Retinal pigment epithelial cell (primary cell): ENCODE measurements at places on chromosomes 7 and 10.

GRCh38 chr7:41096917-41097316, 606.0 kb downstream of the INHBA start:
- DNase-seq = no peak

DNA sequence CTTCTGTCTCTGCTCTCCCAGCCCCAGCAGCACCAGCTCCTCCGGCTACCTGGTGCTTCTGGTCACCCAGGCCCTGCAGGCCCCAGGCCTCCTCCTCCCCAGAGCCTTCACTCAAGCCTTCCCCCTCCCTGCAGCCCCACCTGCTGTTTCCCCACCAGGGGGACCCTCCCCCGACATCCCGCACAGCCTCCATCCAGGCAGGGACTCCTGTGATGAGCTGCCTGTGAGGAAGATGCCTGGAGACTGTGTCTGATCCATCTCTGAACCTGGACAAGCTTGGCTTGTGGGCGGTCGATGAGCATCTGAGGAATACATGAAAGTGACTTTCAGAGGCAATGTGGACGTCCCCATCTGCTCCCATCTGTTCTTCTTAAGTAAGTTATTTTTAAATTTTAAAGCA, 45.0 kb downstream of the RAMP3 start:
- DNase-seq = no peak

- no peak for DNase-seq
Measured at GRCh38 chr7:47239034-47239433, 342.9 kb downstream of the TNS3 start.

DNA sequence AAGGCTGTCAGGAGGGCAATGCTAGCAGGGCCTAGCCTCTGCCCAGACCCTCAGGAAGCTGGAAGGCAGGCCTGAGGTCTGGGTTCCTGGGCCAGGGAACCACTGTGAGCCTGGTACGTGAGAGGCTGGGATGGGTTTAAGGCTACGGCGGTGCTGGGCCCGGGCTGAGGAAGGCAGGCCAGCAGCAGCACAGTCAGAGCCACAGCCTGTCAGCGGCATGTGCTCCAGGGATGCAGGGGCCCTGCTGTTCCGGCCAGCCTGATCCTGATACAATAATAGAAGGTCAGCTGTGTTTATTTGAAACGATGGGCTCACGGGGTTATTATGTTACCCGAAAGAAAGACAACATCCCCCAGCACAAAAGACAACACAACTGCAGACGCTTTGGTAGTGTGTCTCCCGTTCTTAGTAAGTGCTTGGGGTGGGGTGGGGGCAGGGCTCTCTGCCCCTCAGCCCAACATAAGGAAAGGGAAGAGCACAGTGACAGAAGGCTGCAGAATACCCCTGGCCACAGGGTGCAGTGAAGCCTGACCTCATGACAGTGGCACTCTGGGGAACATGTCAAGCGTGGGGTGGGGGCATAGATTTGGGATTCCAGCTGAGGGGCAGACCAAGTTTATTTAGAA, 95.0 kb downstream of the COL13A1 start:
- no peak for DNase-seq

GRCh38 chr10:126806991-126807702, 98.1 kb upstream of the DOCK1 start:
- DNase-seq = no peak

- DNase-seq = no peak
Measured at GRCh38 chr7:25037325-25037724, 57.3 kb upstream of the OSBPL3 start.

- no peak for DNase-seq
Measured at GRCh38 chr7:92648067-92648466, 57.9 kb upstream of the FAM133B start.

- no peak for DNase-seq
Measured at GRCh38 chr7:63040966-63041610, 957.6 kb upstream of the ZNF722 start.

- DNase-seq = no peak
Measured at GRCh38 chr7:18540396-18540795, 44.8 kb downstream of the HDAC9 start.

GRCh38 chr7:65287023-65287422, 86.6 kb upstream of the ZNF92 start:
- no peak for DNase-seq

- no peak for DNase-seq
Measured at GRCh38 chr10:37739181-37739580, 118.2 kb downstream of the ZNF248 start.

DNA sequence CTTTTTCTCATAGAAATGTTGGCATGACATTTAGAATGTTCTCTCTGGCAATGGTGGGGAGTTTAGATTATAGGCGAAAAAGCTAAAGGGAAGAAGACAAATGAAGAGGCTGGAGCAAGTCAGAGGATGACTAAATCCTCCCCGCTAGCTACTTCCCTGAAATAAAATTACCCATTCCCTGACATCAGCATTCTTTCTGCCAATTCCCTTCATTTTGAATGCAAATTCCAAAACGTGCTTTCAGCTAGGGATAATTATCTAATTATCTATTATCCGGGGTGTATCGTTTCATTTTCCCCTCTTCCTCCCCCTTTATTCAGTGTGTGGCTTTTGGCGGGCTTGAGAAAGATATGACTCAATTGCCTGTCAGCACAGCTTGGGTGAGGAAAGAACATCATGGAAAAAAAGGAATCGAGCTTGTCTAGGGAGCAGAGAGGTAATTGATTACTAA, 672.3 kb downstream of the TNS3 start:
- no peak for DNase-seq

- peak; percentile 1 for DNase-seq
Measured at GRCh38 chr10:84038035-84038434, 101.3 kb upstream of the GHITM start.

DNA sequence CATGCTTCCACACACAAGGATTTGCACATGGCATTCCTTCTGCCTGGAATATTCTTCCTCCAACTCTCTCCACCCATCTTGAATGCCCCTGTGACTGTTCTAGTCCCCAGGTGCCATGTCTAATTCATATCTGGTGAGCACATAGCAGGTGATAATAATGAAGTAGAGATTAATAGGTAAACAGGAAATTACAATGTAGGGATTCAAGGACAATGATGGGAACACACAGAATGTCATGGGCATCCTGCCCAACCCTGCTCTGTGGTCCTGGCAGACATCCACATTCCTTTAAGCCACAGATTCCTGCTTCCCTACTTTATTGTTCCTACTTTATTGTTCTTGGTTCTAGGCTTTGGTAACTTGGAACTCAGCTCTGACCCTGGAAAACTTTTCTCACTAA, 115.8 kb downstream of the THSD7A start:
- DNase-seq = no peak

- no peak for DNase-seq
Measured at GRCh38 chr10:69477968-69478597, 26.8 kb downstream of the TSPAN15 start.

DNA sequence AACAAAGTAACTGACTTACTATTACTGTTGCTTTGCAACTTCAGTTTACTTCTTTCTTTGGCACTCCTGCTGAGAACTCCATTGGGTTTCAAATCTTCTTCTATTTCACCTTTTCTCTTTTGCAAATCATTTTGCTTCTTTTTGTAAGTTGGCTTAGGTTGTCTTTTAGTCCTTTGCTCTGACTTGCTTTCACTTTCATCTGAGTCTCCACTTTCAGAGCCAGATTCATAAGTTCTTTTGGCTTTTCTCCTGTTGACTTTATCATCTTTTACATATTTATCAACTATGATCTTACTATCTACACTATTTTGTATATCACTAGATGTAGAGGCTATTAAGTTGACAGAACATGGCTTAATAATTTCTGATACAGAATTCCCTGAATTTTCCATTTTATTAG, 73.4 kb downstream of the NRBF2 start:
- no peak for DNase-seq

- no peak for DNase-seq
Measured at GRCh38 chr10:101136007-101136707, 5.1 kb downstream of the TLX1 start.

DNA sequence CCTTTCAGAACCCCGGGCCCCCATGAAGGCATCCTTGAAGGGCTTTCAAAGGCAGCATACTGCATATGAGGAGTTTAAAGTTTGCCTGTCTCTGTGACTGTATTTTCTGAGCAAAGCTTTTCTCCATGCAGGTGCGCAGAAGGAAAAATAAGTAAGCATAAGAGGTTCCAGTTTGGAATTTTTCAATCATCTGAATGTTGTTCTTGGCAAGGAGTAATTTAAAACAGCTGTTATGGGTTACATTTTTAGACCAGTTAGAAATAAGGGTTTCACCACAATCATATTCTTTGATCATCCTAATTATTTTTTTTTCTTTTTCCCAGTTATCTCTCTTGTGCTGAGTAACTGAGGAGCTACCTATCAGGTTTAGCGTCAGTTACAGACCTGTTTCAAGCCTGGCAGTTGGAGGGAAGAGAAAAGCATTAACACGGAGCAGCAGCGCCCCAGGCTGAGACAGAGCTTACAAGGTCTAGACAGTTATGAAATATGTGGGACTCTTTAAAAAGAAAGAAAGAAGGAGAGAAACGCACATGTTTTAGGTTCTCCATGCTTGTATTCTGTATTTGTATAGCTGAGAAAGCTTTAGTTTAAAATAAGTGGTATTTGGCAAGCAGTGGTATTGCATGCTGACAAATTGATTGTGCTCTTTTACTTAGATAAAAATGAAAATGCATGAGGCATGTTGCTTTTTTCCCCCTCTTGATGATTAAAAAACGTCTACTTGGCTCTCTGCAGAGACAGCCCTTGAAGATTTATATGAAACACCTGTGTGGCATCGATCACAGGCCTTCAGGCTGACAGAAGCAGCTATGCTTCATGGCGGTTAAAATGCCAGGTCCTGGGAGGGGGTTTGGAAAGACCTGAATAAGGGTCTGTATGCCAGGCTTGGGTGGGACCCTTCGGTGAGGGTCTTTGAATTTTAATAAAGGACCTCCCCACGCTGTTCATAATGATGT, 157.6 kb downstream of the GRK5 start:
- no peak for DNase-seq
